ENCODE measurements at places on chromosomes 16 and 17. TPM values are rescaled to one million over a fixed set of nuclear protein-coding genes. Genes with fewer than 3 reads are reported as not detected.

DNA sequence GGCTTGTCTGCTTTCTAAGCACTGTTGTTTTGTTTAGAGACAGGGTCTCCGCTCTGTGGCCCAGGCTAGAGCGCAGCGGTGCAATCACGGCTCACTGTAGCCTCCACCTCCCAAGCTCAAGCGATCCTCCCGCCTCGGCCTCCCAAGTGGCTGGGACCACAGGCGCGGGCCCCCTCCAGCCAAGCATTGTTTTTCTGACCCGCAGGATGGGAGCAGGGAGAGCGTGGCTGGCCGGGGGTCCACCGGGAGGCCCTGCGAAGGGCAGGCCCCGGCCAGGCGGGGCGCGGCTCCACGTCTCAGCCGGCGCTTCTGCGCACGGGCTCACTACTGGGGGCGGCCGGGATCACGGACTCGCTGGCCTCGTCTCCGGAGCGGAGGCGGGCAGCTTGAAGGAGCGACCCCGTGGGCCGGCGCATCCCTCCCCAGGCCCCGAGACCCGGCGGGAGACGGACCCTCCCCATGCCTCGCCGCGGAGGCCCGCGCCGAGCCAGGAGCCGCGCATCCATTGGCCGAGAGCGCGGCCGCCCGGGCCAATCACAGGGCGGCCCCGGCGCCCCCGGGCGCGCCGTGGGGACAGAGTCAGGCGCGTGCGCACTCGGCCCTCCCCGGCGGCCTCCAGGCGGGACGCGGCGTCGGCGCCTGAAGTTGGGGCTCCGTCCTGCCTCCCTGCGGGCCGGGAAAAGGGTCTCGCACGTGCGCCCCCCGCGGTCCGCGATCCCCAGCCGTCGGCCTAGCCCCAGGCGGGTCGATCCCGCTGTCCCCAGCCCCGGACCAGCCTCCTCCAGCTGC is 24.9 kb downstream of the ACTG1 start:
- no peak for DNase-seq

DNA sequence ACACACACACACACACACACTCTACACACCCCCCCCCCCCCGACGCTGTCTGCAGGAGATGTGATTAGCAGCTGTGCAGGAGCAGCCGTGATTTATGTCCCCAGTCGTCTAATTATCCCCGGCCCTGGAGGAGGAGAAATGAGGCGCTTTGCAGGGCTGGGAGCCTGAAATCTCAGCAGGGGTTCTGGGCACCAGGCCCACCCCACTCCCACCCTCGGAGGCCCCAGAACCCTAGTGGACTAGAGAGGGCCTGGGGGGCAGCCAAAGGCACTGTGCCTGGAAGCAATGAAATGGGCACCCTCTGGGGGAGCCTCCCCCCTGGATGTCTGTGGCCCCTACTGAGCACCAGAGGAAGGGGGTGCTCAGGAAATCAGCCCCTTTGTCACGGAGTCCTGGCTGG is 134.2 kb upstream of the CIBAR2 start:
- DNase-seq = no peak

DNA sequence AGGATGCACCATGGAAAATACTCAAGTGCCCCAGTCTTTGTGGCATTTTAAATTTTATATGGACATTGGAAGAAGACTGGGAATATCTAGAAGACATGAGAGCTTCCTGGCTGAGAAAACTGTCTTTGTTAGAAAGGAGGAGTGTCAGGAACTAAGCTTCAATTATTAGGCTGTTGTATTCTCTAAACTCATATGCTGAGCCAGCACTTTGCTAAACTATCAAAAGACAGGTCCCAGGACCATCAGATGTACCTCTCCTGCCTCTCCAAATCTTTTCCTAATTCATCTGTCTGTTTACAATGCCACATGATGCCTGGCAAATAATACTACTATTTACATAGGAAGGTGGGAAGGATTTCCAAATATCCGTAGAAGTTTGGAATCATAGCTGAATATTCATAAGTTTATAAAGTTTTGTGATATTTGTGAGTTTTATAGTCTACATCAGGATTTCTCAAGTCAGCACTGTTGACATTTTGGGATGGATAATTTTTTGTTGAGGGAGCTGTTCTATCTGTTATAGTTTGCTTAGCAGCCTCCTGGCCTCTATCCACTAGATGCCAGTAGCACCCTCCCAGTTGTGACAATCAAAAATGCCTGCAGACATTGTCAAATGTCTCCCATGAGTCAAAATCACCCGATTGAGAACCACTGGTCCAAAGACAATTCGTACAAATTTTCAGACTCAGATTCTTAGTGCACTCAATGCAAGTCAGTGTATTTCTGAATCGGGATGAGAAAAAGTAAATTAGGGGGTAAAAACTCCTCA is 61.2 kb upstream of the NETO2 start:
- DNase-seq = no peak

- DNase-seq = no peak
These were observed 190.0 kb upstream of the CIBAR2 start for GRCh38 chr16:85302018-85302847.

GRCh38 chr17:40980117-40980516 is 4.0 kb downstream of the KRT40 start:
- no peak for DNase-seq

- DNase-seq = no peak
These were observed 12.5 kb downstream of the RARA start for GRCh38 chr17:40321524-40321929.

DNA sequence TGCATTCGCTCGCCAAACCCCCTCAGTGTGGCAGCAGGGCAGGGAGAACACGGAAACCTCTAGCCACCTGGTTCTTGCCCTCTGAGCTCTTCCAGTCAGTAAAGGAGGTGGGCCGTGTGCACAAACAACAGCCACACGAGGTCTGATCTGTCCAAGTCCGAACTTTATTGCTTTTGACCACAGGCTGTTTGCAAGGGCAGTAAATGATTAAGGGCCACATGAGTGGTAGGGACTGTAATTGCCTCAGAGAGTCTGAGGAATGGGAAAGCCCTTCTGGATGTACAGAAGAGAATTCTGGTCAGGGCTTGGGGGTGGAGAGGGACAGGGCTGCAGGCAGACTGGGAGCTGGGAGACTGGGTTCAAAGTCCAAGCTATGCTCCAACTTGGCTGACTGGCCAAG is 75.7 kb upstream of the LHX1 start:
- no peak for DNase-seq

TMEM235 gene
- 0.21 TPM for total RNA-seq
